T47D (cell line): ENCODE measurements at places on chromosomes 3 and 15.
A peak's percentile ranks its signal among the peaks of the same experiment; 100 is the strongest.

GRCh38 chr3:185089751-185090150, 63.1 kb downstream of the C3orf70 start:
- DNase-seq, result no peak

DNA sequence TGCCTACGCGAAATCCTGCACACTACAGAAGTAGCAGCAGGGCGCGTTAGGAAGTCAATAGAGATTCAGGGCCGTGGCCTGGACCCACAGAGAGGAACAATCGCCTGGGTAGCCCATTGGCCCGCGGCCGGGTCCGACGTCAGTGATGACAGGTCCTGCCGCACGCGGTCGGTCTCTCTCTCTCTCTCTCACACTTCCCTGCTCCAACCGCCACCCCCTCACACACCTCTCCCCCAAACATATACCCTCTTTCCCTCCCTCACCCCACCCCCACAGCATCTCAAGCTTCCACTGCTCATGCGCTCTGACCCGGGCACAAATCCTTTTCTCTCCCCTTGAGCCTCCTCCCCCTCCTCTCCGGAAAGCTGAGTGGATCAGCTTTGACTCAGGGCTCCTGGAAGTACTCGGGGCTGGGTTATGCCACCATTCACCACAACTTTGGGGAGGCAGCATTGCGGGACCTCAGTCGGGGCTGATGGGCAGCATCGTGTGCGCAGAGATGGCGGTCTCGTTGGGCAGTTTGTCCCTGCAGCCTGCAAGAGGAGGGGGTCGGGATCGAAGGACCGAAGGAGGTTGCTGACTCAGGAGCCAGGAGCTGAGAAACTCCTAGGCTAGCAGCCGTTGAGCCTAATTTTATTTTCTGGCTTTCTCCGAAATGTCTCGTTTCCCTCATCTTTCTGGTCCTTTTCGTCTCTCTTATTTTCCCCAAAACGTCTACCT, 9.0 kb downstream of the ZIC4 start:
- no peak for DNase-seq

GRCh38 chr3:11582191-11582968, 61.3 kb downstream of the VGLL4 start:
- DNase-seq, result peak; percentile 72

GRCh38 chr3:111594205-111594604, 941 bp downstream of the ZBED2 start:
- no peak for DNase-seq

DNA sequence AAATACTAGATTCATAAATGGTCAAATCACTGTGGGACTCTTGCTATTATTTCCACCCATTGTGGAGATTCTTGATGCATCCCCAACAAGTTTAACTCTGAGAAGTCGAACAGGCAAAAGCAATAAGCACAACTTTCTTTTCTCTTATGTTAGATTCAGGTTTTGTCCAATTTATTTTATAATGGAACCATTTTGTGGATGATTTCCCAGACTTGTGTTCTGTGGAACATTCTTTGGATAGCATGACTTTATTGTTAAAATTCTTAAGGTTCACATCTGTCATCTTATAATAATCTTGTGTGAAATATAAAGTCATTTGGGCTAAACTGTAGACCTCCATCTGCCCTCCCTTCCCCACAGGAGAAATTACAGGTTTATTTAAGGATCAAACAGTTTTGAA, 213.7 kb downstream of the LPP start:
- DNase-seq, result no peak

DNA sequence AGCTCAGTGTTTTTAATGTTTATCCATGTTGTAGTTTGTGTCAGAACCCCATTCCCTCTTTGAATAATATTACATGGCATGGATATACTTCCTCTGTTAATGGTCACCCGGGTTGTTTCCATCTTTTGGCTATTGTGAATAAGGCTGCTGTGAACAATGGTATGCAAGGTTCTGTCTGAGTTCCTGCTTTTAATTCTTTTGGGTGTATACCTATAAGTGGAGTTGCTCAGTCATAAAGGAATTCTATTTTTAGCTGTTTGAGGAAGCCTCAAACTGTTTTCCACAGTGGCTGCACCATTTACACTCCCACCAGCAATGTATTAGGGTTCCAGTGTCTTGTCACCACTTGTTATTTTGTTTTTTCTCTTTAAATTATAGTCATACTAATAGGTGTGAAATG, 99.6 kb downstream of the SLC25A26 start:
- DNase-seq, result no peak
